ENCODE measurements at places on chromosomes 7 and 10. TPM values are rescaled to one million over a fixed set of nuclear protein-coding genes. Genes with fewer than 3 reads are reported as not detected.
A peak's percentile ranks its signal among the peaks of the same experiment; 100 is the strongest.

GRCh38 chr7:155003092-155003375, at the start of gene PAXIP1:
PAXIP1 (minus strand) TSS chr7:155003124; CDS start chr7:155002929, 195 bp downstream.
- DNase-seq, result peak; percentile 88

Gene CACUL1
- total RNA-seq, result 16.5 TPM

Gene OR13A1
- total RNA-seq, result 0.13 TPM

Gene ZNF727
- total RNA-seq, result not detected

Gene NODAL
- total RNA-seq, result not detected
